ENCODE measurements at places on chromosomes 1 and 21.

GRCh38 chr1:201229771-201230635, 39.4 kb downstream of the IGFN1 start:
- DNase-seq, result no peak

GRCh38 chr1:210584439-210585113, 255.9 kb downstream of the HHAT start:
- peak; percentile 95 for DNase-seq

GRCh38 chr1:32878637-32879041, 7.7 kb upstream of the HPCA start:
- DNase-seq, result no peak

DNA sequence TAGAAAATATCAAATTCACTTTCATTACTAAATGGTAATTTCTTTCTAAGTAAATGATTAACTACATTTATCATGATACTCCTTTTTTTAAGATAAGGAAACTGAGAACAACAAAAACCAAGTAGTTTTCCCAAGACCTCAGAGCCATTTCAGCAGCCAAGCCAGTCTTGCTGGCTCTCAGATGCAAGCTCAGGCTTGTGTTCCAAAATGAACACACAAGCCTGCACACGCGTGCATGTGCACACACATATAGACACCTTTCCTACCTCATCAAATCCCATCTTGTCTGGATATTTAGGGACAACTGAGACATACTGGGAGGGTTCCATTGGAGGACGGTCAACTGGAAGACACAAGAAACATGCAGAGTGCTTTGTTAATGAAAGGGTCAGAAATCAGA, 83.0 kb downstream of the COLGALT2 start:
- DNase-seq, result no peak

DNA sequence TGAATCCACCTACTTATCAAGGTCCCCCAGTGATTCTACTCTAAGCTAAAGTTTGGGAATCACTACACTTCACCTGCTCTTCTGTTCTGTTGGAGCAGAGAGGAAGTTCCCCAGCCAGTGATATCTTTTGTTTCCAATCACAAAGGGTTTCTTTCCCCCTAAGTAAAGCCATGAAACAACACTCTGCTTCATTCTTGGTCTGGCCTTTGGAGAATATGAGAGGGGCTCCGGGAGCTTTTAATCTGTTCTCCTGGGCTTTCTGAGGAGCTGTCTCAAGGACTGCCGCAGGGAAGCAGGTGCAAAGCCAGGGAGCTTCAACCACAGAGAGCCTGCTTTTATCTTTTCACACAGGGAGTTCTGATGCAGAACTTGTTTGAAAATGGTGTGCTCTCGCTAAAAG, 10.1 kb upstream of the SLAMF9 start:
- no peak for DNase-seq

DNA sequence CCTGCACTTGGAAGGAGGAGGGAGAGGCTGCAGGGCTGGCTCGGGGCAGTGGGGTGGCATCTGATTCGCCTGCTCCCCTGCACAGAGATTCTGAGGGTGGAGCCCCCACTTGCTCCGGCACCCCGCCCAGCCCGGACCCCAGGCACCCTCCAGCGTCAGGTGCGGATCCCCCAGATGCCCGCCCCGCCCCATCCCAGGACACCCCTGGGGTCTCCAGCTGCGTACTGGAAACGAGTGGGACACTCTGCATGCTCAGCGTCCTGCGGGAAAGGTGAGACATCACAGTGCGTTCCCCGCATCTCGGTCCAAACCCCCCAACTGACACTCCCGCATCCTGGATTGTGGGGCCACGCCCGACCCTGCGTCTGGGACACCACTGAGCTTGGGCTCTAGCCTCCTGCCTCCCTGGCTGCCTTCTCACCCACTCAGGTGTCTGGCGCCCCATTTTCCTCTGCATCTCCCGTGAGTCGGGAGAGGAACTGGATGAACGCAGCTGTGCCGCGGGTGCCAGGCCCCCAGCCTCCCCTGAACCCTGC, 7.9 kb downstream of the ADAMTSL4 start:
- no peak for DNase-seq

DNA sequence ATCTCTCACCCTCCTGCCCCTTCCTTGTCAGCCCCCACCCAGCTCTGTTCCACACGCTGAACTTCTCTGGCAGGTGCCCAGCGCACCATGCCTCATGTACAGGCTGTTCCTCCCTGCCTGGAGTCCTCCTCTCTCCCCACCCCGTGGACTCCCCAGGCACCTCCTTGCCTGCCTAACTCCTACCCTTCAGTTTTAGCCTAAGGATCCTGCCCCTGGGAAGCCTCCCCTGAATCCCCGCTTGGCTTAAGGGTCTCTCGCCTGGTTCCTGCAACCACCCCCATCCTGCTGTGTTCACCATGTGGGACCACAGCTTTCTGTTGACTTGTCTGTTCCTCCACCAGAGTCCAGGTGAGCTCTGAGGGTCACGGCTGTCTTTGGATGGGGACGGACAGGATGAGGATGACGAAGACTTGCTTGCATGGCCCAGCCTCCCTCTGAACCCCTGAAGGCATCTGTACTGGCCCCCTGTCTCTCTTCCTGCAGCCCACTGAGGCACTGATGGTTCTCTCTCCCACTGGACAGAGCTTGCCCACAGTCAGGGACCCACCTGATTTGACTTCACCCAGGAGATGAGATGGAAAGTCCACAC, 153.2 kb upstream of the C1orf174 start:
- no peak for DNase-seq

DNA sequence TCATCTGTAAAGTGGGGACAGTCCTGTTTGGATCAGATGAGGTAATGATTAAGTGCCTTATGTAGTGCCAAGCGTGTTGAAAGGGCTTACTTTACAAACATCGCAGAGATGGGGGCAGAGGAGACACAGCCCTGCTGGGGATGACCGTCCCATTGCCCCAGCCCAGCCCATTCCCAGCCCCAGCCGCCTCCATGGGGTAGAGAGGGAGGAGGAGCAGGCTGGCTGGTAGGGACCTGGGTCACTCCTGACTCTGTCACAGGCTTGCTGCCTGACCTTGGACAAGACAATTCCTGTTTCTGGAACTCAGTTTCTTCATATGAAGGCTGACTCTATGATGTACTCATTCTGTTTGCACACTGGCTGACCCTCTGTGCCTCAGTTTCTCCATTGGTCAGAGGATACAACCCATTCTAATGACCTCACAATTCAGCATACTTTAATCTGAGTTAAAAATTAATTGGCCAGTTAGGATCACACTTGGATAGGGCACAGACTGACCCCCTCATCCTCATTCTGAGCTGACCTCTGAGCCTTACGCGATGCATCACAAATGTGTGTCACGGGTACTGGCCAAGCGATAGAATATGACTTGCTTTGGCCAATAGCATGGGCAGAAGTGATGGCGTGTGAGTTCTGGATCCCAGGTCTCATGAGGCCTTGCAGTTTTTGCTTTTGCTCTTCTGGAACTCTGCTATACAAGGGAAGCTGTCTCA, 91.1 kb downstream of the PTPRU start:
- no peak for DNase-seq

GRCh38 chr1:156725683-156726280, 2.5 kb upstream of the METTL25B start:
- peak; percentile 79 for DNase-seq

DNA sequence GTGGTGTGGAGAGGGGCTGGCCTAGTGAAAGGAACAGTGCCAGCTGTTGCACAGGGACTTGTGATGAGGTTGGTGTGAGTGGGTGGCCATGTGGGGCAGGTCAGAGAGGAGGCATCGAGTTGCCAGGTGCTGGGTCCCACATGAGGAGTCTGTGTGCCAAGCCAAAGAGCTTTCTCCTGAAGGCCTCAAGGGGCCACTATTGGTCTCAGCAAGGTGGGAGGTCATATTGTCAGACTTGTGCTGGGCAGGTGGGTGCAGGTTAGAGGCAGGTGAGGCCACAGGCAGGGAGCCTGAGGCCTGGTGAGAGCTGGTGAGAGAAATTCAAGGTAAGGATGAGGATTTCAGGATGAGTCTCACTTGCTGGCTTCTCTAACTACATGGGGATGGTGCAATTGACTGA, 256.8 kb downstream of the DISC1 start:
- peak; percentile 9 for DNase-seq

DNA sequence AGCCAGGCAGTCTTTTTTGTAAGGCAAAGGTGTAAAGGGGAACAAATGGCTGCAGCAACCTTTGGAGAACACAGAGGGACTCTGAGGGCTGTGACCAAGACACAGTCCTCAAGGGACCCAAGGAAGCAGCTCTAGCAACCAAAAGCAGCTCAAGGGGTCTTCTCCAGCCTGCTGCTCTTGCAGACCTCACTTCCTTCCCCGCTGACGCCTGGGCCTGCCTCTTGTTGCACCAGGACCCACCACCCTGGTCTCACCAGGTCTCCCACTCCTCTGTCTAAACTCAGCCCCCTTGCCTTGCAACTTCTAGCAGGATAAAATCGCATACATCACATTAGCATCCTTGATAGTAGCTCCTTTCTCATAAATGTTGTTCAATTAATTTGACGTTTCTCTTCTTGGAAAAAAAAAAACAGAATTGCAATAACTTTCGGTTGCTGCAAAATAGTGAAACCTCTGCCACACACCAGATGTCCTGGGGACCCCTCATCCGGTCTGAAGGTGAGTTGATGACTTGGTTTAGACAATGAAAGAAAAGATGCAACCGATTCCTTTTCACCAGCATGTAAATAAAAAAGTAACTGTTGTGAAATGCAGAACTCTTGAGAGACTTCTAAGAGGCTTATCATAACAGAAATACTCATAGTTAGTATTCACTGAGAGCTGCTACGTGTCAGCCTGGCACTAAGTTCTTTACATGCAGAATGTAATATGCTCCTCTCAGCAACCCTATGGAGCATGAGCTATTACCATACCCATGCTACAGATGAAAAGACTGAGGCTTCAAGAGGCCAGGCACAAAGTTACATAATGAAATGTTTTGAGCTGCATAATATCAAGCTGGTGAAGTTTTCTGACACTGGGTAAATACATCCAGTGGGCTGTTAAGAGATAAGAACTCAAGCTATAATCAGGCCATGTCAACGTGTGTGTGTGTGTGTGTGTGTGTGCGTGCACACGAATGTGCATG, 58.5 kb downstream of the UMODL1 start:
- DNase-seq, result no peak

DNA sequence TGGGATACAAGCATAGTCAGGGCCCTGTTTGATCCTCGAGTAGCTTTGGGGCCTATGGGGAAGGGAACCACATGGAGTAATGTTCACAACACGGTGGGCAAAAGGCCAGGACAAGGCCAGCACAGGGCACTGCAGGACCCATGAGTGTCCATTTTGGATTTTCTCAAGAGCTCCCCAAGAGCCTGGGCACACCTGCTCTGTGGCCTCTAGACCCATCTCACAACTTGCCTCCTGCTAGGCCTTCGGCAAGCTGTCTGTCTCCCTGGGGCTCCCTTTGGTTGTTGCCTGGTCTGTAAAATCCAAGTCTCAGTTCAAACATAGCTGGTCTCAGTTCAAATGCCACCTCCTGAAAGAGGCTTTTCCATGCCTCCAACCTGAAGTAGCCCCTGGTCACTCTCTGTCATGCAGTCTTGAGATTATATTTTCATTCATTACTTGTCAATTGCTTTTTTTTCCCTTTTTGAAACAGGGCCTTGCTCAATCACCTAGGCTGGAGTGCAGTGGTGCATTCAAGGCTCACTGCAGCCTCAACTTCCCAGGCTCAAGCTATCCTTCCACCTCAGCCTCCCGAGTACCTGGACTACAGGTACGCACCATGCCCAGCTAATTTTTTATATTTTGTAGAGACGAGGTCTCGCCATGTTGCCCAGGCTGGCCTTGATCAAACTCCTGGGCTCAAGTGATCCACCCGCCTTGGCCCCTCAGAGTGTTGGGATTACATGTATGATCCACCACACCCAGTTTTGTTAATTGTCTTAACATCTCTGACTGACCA, 107.4 kb downstream of the MATN1 start:
- no peak for DNase-seq

- no peak for DNase-seq
Measured at GRCh38 chr1:9200441-9200840, 34.1 kb upstream of the H6PD start.

- no peak for DNase-seq
Measured at GRCh38 chr1:231279081-231279480, 38.1 kb downstream of the GNPAT start.

DNA sequence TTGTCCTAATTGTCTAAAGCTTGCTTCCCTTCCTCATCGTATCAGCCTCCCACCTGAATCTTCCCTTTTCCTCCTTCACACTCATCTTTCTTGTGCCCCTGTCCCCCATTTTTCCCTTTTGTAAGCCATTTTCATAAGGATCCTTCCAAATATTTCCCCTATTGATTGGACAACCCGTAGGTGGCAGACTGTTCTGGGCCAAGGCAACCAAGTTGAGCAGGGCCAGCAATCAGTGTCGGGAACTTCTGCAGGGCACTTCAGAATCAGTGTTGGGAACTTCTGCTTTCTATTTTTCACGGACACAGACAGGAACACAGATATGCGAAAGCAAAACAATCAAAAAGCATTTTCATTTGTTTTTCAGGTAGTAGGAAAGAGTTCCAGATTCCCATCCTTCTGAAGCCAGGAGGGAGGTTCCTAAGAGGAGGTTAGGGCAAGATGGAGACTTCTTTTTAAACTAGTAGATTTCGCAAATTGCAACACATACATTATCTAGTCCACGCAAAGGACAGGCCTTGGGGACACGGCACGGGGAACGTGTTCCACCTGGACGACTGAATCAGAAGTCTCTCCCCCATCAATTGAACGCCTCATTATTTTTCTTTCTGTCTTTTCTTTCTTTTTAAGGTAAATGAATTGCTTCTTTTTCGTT, 691 bp upstream of the MPZL1 start:
- DNase-seq, result no peak

GRCh38 chr1:224199679-224200078, 16.6 kb downstream of the DEGS1 start:
- no peak for DNase-seq

DNA sequence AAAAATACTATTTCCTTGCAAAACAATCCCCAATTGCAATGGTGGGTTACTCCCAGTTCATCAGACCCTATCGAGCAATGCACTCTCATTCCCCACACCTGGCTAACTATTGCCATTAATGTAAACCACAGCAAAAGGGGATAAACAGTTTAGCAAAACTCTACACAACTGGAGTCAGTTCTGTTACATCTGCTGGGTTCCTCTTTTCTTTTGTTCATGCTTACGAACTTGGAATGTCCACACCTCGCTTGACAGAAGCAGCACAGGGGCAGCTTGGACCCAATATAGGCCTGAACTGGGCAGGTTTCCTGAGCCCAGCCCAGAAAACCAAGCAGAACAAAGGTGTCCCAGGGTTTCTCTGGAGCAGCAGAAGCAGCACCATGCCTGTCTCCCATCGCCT, 57.4 kb downstream of the ADSS2 start:
- DNase-seq, result no peak

GRCh38 chr1:174818014-174818616, 181.6 kb upstream of the CACYBP start:
- no peak for DNase-seq

DNA sequence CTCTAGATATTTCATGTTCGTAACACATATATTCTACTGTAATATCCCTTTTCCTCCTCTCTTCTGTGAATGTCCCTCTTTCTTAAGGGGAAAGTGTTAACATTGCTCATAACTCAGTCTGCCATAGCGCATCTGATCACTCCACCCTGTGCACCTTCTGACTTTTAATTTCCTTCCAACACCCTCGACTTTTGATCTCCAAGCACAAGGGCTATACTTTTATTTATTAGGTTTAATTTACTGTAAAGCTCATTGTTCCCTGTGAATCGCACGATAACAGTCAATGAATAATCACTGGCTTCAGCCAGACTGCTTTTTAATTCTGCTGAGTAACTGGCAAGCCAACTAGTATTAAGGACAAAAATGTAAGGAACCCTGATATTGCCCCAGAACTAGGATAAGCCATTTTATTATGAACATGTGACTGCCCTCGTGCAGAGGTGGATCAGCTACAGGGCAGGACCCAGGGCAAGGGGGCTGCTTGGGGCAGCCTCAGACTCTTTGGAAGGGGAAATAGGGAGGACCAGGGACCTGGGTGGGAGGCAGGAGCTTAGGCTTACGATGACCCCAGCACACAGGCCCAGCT, 2.6 kb upstream of the ETS2 start:
- no peak for DNase-seq

Measured in COR-L47 (cell line).